ENCODE measurements at places on chromosomes 2 and 18.

DNA sequence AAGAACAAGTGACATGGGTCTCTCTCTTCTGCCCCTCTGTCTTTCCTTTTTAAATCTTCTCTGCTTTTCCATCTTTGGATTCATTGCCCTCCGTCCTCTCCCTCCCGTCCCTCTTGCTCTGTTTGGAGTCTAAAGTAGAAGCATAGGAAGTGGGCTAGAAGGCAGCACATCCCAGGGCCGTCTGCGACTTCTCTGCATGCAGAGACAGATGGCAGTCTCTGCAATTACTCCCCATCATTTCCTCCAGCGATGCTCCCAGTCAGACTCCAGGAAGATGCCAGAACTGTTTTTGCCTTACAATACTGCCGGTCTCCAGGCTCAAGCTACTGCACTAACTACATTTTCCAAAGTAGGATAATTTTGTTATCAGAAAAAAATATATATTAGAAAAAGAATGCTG, 35.2 kb upstream of the LPIN2 start:
- no peak for DNase-seq

DNA sequence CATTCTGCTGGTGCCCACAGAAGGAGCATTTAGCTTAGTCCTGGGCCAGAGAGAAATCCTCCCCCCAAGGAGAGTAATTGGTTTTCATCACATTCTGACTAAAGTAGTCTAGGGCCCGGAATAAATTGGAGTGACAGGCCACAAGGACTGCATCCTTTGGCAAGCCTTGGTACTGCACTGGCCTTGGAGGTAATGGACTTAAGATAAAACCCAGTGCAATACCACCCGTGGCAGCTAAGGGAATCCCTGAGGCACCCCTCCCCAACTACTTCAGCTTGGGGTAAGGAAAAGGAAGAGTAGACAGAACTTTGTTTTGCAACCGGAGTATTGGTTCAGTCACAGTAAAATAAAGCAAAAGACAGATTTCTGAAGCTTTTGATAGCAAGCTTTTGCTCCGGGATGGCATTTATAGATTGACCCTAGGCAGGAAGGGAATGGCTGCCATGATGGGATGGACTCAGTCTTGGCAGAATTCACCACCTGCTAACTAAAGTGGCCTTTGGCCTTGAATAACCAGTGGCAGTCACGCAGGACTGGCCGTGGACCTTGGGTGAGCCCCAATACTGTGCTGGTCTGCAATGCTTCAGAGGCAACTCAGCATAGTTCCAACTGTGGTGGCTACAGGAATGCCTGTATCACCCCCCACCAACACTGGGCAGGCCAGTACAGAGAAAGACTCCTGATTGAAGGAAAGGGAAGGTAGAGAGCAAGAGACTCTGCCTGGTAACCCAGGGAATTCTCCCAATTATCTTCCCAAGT, 14.1 kb downstream of the ORC4 start:
- DNase-seq = no peak

- no peak for DNase-seq
These were observed 125.5 kb downstream of the MC4R start for GRCh38 chr18:60247103-60247502.

- DNase-seq = no peak
These were observed 13.9 kb upstream of the SLC4A3 start for GRCh38 chr2:219613461-219614070.

DNA sequence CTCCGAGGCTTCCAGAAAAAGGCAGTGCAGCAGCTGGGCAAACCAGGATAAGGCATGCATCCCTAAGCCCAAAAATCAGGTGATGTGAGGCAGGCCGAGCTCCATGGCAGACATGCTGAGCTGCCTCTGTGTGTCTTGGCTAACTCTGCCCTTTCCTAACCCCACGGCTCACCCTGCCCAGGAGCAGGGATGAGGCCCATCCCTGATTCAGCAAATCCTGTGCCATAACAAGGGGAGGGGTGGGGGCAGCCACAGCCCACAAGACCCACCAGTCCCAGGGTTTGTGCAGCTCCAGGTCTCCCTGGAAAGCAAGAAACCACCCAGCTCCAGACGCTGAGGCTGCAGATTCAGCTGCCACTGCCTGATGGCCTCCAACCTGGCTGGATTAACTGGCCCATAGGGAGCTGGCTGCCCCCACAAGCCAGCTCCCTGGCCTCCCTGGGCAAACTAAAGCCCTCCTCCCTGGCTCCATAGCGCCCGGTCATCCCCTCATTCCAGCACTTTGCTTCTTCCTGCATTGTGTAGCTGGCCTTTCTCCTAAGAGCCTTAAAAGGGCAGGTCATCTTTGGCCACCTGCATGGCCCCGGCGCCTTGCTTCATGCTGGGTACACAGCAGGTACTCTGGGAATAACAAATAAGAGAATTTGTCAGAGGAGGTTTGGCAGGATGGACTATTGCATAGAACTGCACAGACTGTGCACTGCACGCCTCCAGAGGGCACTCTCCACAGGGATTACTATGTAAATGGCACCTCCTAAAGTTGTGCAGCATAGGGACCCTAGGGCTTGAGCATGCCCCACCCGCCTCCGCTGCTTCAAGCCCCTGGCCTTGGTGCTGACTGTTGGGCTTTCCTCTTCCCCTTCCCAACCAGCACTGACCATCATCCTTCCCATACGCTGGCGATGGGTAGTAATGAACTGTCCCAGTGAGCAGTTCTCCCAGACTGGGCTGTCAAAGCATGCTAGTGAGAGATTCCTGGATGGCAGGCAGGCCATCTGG, 10.7 kb downstream of the STEAP3 start:
- no peak for DNase-seq

DNA sequence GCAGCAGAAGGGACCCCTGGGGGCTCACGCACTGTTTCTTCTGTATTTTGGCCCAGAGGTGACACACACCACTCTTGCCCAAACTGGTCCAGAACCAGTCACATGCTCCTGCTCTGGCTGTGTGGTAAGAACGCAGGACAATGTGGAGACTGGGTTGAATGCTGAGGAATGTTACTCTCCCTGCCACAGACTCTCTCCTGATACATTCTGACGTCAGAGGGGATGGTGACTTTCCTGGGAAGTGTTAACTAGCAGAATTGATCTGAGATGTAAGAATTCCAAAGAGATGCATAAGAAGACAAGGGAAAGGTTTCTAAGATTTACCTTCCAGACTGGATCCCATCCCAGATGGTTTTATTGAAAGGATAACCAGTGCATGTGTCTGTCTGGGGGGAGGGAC, 100.8 kb downstream of the ASB1 start:
- DNase-seq = no peak

DNA sequence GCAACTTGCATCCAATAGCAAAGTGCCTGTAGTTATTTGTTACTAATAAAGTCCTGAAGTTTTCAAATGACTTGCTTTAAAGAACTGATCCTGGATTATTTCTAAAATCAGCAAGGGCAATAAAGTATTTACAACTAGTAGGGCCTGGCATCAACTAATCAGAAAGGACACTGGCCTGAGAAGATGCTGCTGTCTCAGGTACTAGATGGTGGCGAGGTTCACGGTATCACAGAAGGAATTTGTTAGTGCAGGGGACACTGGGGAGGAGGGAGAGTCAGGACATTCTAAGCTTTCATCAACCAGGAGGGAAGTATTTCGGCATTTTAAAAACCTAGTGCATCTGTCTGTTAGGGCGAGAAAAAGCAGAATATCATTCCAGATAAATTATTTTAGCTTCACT, 440.2 kb upstream of the LYPD1 start:
- no peak for DNase-seq

- DNase-seq = no peak
These were observed 27.5 kb downstream of the ABCA12 start for GRCh38 chr2:215110918-215111317.

DNA sequence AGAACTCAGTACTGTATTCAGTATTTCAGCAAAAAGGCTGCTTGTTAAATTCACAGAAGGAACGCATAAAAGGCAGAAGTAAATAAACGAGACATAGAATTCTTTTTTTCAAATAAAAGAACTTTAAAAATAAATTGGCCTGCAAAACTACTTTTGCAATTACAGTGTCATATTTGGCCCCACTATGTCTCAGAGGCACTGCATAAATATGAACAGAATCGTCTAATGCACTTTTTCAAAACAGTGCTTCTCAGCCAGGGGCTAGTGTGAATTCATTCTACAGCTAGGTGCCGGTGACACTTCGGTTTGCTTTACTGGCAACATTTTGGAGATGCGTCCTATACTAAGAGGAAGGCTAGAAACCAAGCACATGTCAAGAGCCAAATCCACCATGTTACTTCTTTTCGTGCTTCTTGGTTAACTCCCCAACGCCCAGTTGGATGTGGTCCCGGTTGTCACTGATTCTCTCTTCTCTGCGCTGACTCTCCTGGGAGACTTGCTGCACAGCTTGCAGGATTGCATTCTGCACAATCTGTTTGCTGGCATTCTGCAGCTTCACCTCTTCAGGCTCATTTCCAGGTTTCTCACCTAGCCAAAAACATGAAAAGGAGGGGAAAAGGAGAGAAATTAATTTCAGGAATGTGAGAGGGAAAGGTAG, 51.8 kb downstream of the AKAIN1 start:
- no peak for DNase-seq

- DNase-seq = no peak
These were observed 2.2 kb downstream of the TGIF1 start for GRCh38 chr18:3451989-3452749.

- no peak for DNase-seq
These were observed 9.2 kb upstream of the INHBB start for GRCh38 chr2:120336749-120337148.

GRCh38 chr2:224586127-224586695, 1.0 kb upstream of the CUL3 start:
- no peak for DNase-seq

- DNase-seq = no peak
These were observed 83.1 kb downstream of the LRATD1 start for GRCh38 chr2:14715600-14715999.

DNA sequence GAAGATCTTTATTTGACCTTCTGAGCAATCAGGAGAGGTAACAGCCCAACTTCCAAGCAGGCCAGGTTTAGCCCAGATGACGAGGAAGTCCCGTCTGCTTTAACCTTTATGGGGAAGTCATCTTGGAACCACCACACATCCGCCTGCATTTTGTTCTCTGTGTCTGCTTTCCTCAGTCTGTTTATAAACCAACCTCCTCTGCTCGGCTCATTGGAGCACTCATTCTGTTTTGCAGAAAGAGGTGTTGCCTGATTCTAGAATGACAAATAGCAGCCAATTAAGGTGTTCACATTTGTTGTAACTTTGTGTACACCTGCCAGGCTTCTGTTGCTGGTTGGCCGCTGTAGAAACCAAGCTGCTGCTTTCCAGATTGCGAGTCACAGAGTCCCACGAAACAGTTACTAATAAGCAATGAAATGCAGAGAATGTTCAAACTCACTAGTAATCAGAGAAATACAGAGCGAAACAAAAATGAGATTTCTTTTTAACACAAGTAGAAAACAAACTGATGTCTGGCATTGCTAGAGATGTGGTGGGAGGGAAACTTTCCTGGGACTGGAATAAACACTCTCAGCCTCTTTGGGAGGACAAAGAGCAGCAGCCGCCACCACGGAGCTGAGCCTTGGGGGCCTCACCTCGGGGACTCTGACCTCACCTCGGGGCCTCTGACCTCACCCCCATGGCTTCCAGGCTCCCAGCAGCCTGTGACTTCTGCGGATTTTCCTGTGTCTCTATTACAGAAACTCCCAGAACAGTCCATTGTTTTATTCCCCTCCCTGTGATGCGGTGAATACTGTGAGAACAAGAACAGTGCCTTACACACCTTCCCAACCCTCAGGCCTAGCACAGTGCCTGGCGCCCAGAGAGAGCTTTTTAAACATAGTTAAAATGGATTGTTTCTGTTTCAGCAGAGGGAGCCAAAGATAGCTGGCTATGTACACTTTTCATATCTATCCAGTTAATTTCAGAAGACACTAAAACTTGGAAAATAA, 64.0 kb downstream of the MBP start:
- no peak for DNase-seq

- DNase-seq = no peak
These were observed 3.0 kb downstream of the GALM start for GRCh38 chr2:38668779-38669479.

- no peak for DNase-seq
These were observed 317.7 kb downstream of the LPIN1 start for GRCh38 chr2:12064153-12064552.

DNA sequence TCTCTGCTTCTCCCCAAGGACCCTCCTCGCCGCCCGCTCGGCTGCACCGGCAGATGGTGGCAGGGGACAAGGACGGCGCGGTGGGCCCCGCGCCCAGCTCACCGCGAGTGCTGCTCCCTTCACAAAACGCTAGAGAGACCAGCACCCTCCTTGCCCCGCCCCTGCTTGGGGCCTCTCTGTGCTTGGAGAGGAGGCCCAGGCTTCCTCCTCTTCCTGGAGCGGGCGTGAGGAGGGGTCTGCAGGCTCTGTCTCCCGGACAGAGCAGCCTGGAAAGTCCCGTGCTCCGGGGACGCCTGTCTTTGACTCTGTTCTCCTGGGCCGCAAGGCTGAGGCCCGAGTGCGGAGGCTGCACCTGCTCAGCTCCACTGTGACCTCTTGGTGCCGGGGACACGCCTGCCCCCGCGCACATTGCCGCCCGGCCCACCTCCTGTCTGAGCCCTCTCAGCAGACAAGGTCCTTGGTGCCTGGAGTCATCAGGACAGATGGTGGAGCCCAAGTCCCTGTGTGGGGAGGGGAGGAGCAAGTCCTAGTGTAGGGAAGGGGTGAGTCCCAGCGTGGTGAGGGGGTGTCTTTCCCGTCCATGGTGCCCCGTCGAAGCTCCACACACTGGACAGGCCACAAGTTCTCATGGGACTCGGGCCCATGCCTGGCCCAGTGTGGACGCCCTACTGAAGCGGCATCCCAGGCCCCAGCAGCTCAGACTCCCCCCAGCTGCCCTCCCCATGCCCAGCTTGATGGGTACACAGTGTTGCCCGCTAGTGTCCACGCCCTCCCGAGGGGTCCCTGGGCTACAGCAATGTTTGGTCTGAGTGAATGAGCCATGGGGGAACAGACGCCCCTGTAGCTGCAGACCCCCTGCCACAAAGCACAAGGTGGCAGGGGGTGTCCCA, 33.8 kb downstream of the RTP5 start:
- no peak for DNase-seq

DNA sequence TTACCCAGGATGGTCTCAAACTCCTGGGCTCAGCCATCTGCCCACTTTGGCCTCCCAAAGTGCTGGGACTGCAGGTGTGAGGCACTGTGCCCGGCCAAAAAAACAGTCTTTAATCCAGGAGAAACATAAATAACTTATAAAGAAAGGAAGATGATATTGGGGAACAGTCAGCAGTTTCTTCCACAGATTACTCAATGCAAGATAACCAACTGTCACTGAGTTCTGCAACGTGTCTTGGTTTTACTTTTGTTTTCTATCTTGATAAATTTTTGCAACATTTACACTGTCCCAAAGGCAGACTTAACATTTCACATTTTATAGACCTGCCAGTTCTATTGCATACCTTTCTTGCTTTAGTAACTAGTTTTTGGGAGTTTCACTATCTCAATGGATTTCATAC, 71.1 kb downstream of the ANKRD44 start:
- DNase-seq = no peak

- no peak for DNase-seq
These were observed 297.5 kb upstream of the RGPD4 start for GRCh38 chr2:107529146-107529545.

GRCh38 chr2:120856421-120856862, 120.8 kb downstream of the GLI2 start:
- DNase-seq = no peak

Measured in stimulated activated CD8-positive, alpha-beta memory T cell treated with anti-CD3 and anti-CD28 coated beads, Interleukin-4, amount 100 ng/mL, for 4 hours (primary cell).